ENCODE measurements at places on chromosomes 12 and 14.

GRCh38 chr12:30900351-30900750, 26.2 kb upstream of the TSPAN11 start:
- no peak for DNase-seq

GRCh38 chr12:109309381-109310246, 530 bp upstream of the FOXN4 start:
- DNase-seq = no peak

DNA sequence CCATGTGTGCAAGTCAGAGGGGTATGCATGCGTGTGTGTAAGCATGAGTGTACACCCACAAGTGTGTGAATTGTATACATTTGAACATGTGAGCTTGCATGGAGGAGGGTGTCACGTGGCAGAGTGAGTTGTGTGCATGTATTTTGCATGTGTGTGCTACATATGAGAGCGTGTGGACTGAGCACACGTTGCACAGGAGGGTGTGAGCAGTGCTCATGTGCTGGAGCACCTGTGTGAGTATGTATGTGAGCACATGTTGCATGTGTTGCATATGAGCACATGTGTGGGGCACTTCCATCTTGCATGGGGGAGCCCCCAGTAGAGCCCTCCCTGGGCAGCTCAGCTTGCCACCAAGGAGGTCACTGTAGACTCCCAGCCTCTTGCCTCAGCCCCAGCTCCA, 180.2 kb upstream of the MYL2 start:
- DNase-seq = no peak

- DNase-seq = no peak
Measured at GRCh38 chr12:16515666-16516065, 90.3 kb downstream of the LMO3 start.

GRCh38 chr12:117047810-117048584, 51.2 kb downstream of the TESC start:
- DNase-seq = peak; percentile 3

- no peak for DNase-seq
Measured at GRCh38 chr12:51293696-51294095, 23.5 kb upstream of the SMAGP start.

DNA sequence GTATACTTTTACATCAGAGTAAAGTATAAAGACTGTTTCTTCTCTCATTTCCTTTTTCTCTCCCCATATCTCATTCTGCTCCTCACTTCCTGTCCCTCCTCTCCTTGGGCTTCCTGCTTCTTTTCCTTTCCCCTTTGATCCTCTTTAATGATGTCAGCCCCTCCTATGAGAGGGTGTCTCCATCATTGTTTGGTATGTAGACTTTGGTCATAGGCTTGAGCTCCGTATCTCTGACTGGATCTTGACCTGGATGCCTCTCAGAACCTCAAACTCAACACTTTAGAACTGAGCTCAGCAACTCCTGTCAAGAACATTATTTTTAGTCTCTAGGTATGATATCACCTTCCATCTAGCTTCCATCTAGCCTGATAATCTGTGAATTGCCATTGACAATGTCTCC, 50.3 kb downstream of the AKAP6 start:
- no peak for DNase-seq

- no peak for DNase-seq
Measured at GRCh38 chr14:50733494-50733893, 65.4 kb upstream of the SAV1 start.

GRCh38 chr12:110913119-110914056, 7.0 kb downstream of the MYL2 start:
- no peak for DNase-seq

- DNase-seq = no peak
Measured at GRCh38 chr12:23350808-23351207, 598.7 kb downstream of the SOX5 start.

DNA sequence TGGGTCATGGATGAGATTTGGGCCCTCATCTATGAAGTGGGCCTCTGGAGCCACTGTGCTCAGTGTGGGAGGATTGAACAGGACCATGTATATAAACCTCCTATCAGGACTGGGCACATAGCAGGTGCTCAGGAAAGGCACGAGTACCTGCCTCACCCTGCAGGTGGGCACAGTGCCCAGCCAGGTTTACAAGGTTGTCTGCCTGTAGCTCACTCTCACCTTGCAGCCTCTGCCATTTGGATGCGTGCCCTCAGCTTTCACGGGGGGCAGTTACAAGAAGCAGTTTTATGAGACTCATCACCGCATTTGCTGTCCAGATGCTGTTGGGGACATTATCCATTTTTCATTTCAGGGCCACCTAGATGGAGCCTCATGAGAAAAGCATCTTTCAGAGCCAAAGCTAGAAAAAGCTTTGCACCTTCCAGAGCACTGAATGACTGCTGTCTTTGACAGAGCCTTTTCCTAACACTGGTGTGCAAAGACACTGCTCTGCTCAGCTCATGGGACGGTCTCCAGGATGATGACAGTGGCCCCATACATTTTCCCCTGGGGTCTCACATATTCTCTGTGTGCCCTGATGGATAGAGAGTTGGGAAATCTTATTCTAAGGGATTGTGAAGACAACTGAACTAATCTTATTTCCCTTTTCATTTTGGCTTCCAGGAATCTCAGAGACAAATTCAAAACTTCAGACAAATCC, 327.5 kb upstream of the RTL1 start:
- DNase-seq = no peak

DNA sequence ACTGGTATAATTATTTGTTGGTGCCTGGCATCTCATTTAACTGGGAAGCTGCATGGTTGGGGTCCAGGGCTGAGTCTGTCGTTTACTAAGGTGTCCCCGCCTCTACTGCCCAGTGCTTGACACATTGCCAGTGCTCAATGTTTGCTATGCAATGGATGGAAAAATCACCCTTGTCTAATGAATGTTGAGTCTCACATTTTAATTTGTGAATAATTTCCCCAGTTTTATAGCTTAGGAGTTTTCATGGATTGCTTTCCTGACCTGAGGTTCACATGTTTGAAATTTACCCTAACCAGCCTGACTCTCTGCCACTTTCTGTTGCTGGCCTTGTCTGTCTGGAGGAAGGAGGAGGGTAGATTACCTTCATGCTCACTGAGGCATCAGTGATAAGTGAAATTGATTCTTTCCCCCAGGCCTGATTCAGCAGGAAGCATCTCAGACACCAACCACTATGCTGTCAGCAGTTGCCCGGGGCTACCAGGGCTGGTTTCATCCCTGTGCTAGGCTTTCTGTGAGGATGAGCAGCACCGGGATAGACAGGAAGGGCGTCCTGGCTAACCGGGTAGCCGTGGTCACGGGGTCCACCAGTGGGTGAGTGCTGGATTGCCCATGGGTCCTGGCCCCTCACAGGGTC, 2.4 kb downstream of the DHRS2 start:
- no peak for DNase-seq

DNA sequence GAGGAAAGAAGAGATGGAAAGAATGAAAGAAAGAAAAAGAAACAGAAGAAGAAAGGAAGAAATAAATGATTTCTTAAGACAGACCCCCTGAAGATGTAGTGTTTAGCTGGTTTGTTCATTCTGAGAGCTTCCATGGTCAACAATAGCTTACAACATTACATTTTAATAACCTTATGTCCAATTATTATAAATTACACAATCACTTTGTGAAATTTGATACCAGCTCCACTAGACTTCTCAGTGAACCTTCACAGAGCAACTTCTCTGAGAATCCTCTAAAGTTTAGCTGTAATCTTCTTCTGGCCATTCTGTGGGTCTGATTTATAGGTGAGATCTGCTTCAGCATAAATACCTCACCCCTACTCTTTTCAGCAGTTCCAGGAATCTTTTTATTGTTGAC, 27.9 kb downstream of the SIX1 start:
- DNase-seq = no peak

- DNase-seq = no peak
Measured at GRCh38 chr12:117394491-117394890, 33.1 kb upstream of the NOS1 start.

DNA sequence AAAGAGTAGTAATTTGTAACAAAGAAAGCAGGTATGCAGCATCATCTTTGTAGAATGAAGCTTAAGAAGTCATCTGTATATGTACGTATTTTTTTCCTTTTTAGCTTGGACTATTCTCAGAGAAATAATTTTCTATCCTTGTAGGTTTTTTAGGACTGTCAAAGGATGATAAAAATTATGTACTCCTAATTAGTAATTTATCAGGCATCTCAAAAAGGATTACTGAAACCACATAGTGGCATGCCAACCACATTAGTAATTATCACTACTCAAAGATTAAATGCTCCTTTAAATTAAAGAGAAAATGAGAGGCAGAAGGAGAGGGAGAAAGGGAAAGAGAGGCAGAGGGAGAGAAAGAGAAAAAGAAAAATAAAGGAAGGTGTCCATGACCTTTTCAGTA, 17.3 kb downstream of the TTC8 start:
- no peak for DNase-seq

DNA sequence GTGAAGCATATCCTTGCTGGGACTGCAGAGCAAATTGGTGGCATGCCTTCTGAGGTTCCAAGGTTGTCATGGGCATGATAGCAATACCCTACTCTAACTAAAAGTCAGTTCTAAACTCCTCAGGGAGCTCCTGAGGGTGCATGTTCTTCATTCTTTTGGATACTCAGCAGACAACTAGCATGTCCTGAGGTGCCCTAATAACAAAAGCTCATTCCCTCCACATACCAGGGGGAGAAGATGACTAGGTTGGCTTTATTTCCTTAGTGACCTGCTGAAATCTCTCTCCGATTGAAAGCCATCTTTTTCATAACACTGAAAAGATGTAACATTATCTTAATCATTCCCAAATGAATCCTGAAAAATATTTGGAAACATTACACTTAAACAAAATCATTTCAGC, 188.7 kb upstream of the IGF1 start:
- no peak for DNase-seq

GRCh38 chr14:101538878-101539277, 22.4 kb upstream of the DIO3 start:
- no peak for DNase-seq

GRCh38 chr14:35480119-35480769, 53.7 kb upstream of the INSM2 start:
- no peak for DNase-seq

- no peak for DNase-seq
Measured at GRCh38 chr12:102535306-102535705, 54.9 kb upstream of the IGF1 start.

GRCh38 chr14:20730891-20731290, 14.8 kb upstream of the EDDM3A start:
- no peak for DNase-seq

DNA sequence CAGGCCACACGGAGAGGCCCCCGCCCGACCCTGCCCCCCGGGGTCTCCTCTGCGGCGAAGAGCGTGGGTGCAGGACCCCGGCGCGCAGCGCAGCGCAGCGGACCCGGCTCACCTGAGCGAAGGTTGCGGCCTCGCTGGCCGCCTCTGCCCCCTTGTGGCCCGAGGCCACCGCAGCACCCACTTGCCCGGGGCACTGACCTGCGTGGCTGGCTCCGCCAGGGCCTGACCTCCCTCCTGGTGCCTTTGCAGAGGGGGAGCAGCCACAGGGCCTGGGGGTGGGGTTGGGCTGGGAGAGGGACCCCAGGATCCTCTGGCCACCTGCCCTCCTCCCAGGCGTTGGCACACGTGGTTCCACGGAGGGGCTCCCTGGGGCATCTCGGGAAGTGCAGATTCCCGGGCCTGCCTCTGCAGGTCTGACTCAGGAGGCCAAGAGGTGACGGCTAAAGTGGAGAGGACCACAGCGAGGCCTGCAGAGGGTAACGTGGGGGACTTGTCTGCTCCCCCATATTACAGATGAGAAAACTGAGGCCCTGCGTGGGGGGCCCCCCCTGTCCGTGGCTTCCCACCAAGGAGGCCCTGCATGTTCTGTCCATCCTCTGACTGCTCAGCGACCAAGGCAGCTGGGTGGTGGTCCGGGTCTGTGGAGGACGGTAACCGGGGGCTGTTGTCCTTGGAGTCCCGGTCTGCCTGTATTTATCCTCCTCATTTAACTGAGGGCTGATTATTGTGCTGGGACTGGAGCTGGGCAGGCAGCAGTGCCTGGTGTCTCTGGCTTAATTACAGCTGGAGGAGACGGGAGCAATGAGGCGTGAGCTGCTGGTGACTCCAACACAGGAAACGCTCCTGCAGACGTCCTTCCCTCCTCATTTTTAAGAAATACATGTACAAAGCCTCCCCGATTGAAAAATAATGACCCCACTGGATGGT, 67.9 kb upstream of the BEGAIN start:
- no peak for DNase-seq

- DNase-seq = no peak
Measured at GRCh38 chr12:127930122-127930521, 336.8 kb upstream of the TMEM132C start.

DNA sequence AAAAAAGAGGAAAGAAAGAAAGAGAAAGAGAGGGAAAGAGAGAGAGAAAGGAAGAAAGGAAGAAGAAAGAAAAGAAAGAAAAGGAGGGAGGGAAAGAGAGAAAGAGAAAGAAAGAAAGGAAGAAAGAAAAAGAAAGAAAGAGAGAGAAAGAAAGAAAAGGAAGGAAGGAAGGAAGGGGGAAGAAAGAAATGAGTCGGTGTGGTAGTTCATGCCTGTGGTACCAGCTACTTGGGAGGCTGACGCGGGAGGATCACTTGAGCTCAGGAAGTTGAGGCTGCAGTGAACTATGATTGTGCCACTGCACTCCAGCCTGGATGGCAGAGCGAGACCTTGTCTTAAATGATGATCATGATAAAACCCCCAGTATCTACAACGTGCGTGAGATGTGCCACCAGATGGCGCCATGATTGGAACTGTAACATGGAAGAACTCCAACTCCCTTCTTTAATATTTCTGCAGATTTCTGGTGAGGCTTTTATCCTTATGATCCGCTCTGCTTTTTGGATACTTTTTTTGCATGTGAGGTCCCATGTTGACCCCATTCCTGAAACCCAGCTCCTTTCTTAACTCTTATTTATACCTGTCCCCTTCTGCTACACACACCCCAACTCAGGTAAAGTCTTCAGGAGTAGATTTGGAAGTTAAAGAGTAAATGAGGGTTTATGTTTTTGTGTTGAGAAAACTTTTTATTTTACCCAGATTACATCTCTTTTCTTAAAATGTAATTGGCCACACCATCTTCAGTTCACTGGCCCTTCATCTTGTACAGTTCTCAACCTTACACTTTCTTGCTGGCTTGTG, 25.6 kb downstream of the RNASE10 start:
- DNase-seq = peak; percentile 50

DNA sequence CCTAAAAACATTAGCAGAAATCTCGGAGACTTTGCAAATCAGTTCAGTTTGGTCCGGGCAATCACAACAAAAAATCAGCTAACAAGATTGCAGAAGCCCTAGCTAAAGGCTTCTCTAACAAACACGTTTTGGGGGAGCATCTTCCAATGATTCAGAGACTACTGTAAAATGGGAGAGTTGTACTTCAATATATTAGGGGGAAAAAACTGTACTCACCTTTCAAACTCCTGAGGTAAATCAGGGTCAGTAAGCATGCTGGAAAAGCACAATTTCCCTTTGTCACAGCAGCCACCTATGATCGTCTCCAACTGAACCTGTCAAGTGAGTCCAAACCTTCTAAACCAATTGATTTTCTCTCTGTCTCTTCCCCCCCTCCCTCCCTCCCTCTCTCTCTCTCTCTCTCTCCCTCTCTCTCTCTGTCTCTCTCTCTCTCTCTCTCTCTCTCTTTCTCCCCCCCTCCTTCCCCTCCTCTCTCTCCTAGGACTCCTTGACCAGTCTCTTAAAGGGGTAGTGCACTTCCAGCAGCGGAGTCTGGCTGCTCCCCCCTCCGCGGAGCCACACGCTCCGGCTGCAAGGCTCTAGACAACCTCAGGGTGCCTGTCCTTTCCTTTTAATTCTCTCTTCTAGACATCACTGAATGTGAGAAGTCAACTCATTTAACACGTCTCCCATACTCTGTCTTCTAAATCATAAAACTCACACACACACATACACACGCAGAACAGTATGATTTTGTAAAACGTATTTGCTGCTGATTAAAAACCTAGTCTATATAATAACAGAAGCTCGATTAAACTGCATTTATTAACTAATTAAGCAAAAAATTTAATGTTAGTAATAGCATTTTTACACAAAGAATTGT, at the start of gene SOX5:
SOX5 (minus strand) TSS at position 323 of the 862 bp plus-strand sequence; CDS start at position 254, 69 bp downstream.
- DNase-seq = peak; percentile 33
